ENCODE measurements at places on chromosomes 7 and 10.

- no peak for DNase-seq
These were observed 52.9 kb upstream of the CACNB2 start for GRCh38 chr10:18087355-18087754.

DNA sequence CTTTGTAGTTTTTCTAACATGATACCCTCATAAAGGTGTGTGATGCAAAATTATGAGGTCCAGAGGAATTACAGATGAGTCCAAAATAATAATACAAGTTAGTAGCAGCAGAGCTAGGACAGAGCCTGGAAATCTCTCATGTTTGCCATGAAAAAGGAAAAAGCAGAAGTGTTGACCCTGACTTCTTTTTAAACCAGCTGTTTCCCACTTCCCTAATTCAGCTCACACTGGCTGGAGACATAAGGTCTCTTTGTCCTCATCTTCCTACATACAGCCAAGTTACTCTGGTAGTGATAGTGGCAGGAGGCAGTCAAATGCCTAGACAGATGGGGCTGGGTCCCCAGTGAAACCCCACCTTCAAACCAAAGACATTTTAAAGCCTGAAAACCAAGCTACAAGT lies 269.2 kb downstream of the C7orf25 start:
- no peak for DNase-seq

DNA sequence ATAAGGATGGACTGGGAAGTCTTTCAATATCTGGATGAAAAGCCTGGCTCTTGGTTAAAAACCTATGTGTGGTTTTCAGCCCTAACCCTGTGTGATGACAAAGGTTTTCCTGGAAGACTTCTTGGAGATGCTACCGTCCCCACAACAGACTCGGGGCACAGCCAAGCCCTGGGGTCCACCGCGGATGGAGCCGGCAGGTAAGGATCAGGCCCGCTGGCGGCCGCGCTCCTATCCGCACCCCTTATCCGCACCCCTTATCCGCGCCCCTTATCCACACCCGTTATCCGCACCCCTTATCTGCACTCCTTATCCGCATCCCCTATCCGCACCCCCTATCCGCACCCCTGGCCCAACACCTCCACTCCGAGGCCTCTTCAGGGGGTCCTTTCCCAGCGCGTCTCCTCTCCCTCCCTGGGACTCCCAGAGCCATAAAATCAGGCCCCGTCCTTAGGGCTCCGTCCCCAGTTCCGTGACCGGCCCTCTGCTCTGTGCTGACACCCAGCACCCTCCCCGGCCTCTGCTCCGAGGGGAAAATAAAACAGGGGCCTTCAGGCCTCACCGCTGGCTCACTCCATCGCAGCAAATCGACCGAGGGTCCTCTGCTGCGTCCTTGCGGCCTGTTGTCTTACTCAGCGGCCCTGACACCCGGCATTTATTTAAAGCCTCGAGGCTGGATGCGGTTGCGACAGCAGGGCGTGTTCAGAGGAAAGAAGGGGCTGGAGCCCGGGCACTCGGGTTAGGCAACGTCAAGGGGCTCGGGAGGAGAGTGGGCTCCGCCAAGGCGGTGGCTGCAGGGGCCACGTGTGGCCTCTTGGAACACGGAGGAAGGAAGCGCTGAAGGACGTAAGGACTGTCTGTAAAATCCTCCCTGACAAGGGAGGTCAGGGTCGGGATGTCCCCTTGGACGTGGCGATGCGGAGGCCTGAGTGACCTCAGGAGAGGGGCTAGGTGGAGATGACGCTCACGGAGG lies 215.1 kb upstream of the ADARB2 start:
- DNase-seq = no peak

GRCh38 chr10:10612151-10612550 lies 405.5 kb upstream of the CELF2 start:
- DNase-seq = no peak

- DNase-seq = no peak
These were observed 15.1 kb downstream of the FBXL13 start for GRCh38 chr7:103059471-103059870.

DNA sequence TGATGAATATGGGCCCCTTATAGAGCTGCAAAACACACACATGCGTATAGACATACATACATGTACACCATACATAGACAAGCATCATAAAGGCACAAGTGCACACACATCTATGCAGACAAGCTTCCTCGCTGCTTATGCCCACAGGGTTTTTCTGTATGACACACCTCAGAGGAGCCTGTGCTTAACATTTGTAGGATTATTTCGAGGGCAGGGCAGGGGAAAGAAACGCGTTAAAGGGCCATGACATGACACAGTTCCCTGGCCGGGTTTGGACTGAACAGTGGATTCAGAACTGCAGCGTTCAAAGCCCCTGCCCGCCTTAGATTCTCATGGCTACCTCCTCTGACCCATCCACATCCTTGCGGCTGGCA lies 44.8 kb downstream of the CHST3 start:
- no peak for DNase-seq

GRCh38 chr10:62692085-62692484 lies 112.4 kb upstream of the ADO start:
- no peak for DNase-seq

DNA sequence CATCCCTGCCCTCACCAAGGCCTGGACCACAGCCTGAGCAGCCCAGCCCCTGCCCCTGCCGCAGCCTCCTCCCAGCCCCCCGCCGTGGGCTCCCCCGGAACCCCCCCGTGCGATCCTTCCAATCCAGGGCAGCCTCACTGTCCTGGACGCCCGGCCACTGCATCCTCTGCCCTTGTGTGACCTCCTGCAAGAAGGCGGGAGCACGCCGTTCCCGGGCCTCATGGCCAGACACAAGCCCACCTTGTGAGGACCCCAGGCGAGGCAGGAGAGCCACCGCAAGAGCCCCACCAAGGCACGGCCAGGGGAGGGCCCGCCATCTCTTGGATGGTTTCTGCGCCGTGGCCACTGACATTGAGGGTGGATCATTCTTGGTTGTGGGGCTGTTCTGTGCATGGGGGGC lies 7.8 kb upstream of the LFNG start:
- DNase-seq = no peak

DNA sequence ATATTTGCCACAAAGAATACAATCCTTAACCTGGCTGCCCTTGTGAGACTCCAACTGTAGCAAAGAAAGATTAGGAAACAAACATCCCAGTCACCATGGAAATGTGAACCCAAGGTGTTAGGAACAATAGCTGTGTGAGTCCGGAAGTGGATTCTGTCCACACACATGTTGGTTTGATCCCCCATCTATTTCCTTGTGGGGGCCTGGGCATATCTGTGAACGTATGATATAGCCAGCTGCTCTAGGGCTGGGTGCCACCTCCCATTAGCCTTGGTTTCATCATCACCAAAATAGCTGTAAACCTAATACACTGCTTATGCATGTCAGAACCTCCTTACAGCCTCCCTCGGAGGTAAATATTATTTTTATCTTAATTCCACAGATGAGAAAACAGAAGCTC lies 26.4 kb downstream of the GRK5 start:
- DNase-seq = no peak

- DNase-seq = no peak
These were observed 85.2 kb downstream of the HGF start for GRCh38 chr7:81684514-81685269.

DNA sequence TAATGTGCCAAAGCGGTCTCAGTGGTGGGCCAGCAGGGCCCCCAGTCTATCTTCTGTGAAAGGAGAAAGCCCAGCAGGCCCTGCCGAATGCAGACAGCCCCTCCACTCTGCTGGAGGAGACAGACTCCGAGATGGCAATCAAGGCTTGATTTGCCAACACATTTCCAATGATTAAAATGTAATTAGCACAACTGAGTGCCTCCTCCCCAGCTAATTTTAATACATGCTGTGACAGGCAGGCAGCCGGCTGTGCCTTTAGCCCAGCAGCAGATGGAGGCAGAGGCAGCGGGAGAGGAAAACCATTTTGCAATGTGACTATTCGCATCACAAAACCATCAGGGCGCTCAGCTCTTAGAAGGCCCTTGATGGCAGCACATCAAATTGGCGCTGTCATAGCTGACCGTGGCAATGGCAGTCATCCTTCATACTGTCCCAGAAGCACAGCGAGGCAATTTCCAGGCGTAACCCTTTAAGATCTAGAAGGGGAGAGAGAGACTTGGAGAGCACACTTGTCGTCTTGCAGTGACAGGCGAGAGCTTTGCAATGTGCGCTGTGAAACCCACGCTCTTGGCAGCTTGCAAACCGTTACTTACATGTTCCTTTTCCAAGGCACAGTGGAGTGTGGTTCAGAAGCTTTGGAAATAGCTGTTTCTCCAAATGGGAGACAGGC lies 714.8 kb upstream of the GALNT17 start:
- DNase-seq = no peak

DNA sequence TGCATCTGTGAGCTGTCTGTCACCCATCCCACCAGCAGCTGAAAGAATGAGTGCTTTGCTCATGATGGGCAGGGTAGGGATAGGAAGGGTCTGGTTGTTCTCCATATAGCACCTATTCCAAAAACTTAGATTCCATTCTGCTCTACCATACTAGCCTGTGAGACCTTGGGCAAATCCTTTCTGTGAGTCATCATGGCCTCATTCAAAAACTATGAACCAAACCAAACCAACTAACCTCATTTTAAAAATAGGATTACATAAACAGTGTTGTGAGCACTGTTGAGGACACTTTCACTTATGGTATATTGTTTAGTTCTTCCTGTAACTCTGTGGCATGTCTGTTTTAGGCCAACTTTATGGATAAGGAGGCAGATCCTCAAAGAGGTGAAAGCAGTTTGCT lies 30.9 kb upstream of the STEAP4 start:
- no peak for DNase-seq

Measured in B cell (primary cell).